ENCODE measurements at places on chromosomes 12 and 14.
A peak's percentile ranks its signal among the peaks of the same experiment; 100 is the strongest.

GRCh38 chr14:58772116-58772515, 134.4 kb downstream of the DACT1 start:
- DNase-seq, result no peak

DNA sequence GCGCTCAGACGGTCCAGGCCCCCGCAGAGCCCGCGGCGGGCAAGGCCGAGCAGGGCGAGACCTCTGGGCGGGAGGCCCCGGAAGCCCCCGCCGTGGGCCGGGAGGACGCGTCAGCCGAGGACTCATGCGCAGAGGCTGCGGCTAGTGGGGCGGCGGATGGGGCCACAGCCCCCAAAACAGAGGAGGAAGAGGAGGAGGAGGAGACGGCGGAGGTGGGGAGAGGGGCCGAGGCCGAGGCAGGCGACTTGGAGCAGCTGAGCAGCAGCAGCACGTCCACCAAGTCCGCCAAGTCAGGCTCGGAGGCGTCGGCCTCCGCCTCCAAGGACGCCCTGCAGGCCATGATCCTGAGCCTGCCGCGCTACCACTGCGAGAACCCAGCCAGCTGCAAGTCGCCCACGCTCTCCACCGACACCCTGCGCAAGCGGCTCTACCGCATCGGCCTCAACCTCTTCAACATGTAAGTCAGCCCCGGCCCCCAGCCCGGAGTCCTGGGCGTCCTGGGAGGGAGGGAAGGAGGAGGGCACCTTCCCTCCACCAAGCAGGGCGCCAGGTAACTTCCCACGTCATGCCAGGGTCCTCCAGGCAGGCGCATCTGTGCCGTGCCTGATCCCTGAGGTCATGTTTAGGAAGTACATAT, 72.4 kb downstream of the IQSEC3 start:
- peak; percentile 26 for DNase-seq

DNA sequence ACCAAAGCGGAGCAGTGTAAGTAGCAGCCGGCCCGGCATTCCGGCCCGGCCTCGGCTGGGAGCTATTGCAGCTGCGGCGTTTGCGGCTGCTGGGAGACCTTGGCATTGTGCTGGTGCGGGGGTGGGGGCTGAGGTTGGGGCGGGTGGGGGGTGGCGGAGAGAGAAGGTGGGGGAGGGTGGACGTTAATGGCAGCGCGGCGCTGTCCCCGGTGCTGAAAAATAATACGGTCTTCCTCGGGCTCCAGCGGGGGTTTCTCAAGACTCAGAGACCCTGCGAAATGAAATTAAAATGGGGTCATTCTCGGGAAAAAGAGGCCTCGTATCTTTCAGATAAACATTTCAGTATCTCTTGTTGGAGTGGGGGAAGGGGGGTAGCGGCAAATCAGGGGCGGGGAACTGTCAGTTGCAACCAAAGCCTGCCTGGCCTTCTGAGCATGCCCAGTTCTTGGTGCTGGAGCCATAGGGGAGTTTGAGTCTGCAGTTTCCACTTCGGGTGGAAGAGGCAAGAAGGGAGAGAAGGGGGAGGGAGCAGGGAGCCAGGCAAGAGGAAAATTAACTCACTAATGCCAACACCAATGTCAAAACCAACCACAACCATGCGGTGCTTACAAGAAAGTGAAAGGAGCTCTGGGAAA, 414 bp downstream of the UNC79 start:
- peak; percentile 1 for DNase-seq

DNA sequence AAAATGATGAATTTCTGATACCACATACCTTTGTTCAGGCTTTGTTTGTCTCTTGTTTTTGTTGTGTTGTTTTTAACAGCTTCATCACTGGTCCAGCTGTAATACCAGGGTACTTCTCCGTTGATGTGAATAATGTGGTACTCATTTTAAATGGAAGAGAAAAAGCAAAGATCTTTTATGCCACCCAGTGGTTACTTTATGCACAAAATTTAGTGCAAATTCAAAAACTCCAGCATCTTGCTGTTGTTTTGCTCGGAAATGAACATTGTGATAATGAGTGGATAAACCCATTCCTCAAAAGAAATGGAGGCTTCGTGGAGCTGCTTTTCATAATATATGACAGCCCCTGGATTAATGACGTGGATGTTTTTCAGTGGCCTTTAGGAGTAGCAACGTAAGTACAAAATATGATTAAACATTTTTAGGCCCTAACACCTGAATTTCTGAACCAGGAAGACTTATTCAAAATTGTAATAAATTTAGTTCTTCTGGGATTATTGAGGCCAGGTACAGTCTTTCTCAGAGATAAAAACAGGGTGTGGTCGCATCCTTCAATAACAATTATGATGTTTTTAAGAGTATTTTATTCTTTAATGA, 22.4 kb downstream of the RXYLT1 start:
- no peak for DNase-seq

GRCh38 chr12:131737150-131737827, 26.4 kb downstream of the SFSWAP start:
- no peak for DNase-seq

DNA sequence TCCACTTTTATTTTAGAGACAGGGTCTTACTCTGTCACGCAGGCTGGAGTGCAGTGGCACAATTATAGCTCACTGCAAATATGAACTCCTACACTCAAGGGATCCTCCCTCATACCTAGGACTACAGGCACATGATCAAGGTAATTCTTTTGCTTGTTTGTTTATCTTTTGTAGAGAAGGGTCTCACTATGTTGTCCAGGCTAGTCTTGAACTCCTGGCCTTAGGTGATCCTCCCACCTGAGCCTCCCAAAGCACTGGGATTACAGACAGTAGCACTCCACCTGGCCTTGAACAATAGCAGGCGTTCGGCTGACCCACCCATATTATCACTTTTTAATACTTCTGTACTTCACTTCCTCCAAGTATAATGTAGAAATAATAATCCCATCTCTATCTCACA, 1.4 kb upstream of the RACGAP1 start:
- DNase-seq, result no peak

GRCh38 chr14:100865682-100866591, 37.6 kb downstream of the RTL1 start:
- no peak for DNase-seq

- no peak for DNase-seq
These were observed at the start of gene HVCN1 for GRCh38 chr12:110688446-110689280. TSS of gene HVCN1 (minus strand) at chr12:110689115. CDS start at chr12:110683245, 5,870 bp downstream.

GRCh38 chr12:108857158-108857407, 300 bp downstream of the SSH1 start:
- no peak for DNase-seq

DNA sequence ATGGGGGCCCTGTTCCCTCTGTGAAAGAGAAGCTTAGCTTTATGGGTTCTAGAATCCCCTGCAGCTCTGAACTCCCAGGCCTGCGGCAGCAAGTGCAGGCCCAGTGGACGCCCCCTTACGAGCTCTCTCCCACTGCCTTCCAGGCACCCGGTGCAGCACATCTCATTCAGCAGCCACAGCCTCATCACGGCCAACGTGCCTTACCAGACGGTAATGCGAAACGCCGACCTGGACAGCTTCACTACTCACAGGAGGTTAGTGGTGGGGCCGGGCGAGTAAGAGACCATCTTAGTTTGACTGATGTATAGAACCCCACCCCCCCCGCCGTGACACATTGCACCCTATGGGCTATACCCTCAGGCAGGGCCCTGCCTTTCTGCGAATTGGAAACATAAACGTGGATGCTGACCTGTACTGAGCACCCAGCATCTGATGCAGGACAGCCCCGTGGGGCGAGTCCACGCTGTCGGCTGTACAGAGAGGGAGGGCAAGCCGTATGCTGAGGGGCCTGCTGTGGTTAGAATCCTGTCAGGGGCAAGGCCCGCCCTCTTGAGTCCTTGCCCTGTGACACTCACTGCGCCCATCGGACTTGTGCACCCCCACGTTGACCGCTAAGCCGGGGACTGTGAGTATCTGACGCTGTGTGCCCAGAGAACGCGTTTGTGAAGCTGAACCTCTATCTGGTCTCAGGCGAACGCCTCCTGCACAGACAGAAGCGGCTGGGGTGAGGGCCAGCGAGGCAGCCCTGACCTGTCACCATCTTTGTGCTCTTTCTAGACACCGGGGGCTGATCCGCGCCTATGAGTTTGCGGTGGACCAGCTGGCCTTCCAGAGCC, 71.7 kb downstream of the TESC start:
- DNase-seq, result no peak

GRCh38 chr12:58764100-58764953, 156.0 kb downstream of the LRIG3 start:
- no peak for DNase-seq

DNA sequence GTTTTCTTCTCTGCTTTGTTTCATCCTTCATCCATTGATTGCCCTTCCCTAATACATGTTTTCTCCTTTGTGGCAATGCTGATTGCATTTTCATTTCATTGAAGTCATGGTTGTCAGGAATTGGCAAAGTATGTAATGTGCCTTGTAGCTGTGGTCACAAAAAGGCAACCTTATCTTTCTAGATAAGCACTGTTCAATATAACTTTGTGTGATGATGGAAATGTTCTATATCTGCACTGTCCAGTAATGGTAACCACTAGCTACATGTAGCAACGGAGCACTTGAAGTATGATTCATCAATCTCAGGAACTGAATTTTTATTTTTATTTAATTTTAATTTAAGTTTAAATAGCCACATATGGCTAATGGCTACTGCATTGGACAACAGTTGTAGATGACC, 79.8 kb downstream of the PCNX1 start:
- DNase-seq, result no peak

- no peak for DNase-seq
These were observed 2.6 kb downstream of the EIF2B2 start for GRCh38 chr14:75005357-75005756.

DNA sequence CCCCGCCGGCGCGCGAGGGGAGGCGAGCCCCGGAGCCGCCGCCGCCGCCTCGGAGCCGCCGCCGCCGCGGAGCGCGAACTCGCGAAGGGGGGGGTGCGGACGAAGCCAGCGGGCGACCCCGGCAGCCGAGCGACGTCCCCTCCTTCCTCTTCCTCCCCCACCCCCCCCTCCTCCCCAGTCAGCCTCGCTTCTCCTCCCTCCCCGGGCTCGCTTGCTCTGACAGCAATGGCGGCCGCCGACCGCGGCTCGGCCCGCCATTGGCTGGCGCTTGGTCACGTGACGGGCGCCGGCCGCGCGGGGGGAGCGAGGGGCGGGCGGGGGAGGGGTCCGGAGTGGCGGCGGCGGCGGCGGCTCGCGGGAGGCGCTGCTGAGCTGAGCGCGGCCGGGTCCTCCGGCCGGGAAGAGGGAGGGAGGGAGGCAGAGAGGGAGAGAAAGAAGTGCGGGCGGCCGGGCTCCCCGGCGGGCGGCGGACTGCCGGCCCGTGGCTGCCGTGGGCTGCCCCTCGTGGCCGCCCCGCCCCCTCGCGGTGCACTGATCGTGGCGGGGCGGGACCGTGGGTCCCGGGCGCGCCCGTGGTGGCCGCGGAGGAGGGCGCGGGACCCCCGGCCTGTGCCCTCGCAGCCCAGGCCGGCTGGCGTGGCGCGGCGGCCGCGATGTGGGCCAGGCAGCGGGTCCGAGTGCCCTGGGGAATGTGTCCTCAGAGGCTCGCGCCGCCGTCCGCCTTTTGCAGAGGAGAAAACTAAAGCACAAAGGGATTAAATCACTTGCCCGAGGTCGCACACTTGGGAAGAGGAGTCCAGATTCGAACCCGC, at the start of gene MED13L:
Gene MED13L, minus strand, starts transcription at position 227 of the 812 bp plus-strand sequence. CDS start 562 bp downstream, outside the sequence.
- peak; percentile 84 for DNase-seq

Data from T-helper 2 cell (primary cell).